ENCODE measurements at places on chromosomes 5 and 9.
A peak's percentile ranks its signal among the peaks of the same experiment; 100 is the strongest.

DNA sequence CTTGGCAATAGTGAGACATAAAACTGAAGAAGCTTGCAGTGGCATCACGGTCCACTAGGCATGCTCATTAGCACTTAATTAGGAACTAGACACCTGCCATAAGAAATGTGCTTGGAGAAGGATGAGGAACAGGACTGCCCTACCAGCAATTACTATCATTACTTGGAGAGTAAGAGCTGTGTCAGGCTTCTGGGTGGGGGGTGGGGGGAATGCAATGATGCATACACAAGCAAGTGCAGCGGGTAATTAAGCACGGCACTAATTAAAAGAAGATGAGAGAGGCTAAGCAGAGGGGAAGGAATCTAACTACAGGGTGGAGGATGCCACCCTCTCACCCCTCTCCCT lies 53.1 kb downstream of the TLE1 start:
- no peak for DNase-seq

DNA sequence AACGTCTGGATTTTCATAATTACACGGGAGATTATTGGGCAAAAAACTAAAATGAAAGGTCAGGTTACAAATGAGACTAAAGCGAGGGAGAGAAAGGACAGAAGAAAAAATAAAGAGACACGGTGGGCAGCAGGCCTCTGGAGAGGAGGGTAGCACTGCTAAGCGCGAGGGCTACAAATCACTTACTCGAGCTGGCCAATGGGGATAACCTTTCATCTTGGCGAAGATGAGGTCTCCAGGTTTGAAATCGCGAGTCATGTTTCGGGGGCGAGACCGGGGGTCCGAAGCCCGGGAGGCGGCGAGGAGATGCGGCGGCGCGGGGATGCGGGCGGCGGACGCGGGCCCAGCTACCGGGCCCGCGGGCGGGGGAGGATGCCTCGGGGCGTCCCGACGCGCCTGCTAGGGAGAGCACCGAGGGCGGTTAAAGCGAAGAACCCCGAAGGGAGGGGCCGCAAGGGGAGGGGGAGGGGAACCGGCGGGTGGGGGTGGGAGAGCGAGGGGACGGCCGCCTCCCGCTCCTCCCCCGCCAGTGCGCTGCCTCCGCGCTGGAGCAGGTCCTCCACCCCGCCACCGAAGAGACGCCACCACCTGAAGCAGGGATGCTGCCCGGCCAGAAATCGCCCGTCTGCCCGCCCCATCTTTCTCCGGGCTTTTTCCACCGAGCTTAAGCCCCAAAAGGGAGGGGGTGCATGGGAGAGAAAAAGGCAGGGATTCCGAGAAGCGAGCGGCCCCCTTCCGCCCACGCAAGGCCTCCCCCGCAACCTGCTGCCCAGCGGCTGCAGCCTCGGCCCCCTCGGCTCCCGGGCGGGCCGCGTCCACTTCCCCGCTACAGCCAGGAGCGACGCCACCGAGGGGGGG lies 610 bp downstream of the PSIP1 start:
- peak; percentile 17 for DNase-seq

- DNase-seq: no peak
Observed at GRCh38 chr5:89374144-89374784, 491.3 kb upstream of the MEF2C start.

GRCh38 chr5:10663489-10664179 lies 97.4 kb downstream of the DAP start:
- DNase-seq: peak; percentile 36

GRCh38 chr9:136509549-136509948 lies 26.7 kb upstream of the SEC16A start:
- no peak for DNase-seq

DNA sequence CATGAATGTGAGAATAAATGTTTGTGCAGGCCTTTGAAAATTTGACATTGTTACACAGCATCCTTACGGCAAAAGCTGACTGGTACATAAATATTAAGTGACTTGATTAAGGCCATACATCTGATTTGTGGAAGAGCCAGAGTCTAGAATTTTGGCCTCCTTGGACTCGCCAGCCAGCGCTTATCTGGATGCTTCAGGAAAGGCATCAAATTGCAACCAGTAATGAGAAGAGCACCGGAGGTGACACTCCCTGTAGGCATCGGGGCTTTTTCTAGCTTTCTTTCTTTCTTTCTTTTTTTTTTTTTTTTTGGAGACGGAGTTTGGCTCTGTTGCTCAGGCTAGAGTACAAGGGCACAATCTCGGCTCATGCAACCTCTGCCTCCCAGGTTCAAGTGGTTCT lies 13.2 kb upstream of the IER5L start:
- no peak for DNase-seq

DNA sequence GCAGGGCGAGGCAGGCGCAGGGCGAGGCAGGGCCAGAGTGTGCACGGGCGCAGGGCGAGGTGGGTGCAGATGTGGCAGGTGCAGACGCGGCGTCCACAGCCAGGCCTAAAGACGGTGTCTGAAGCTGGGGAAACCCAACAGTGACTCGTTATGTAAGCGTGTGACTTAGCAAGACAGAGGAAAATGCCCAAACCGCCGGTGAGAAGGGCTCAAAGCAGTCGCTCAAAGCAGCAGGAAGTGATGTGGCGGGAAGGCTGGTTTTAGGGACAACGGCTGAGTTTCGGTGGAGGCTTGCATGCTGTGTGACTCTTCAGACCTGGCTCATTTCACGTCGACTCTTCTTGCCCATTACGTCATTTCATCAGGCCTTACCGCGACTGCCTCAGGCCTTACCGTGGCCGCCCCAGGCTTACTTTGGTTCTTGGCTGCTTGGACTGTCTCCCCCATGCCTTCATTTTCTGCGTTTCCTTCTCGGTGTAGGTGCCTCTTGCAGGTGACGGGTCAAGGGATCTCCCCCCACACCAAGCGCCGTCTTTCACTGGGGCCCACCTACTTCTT lies 50.5 kb upstream of the EXOC3 start:
- DNase-seq: peak; percentile 80

- DNase-seq: no peak
Observed at GRCh38 chr9:110446171-110446570, 108.5 kb upstream of the TXNDC8 start.

- no peak for DNase-seq
Observed at GRCh38 chr5:134438721-134439123, 27.0 kb upstream of the CDKN2AIPNL start.

DNA sequence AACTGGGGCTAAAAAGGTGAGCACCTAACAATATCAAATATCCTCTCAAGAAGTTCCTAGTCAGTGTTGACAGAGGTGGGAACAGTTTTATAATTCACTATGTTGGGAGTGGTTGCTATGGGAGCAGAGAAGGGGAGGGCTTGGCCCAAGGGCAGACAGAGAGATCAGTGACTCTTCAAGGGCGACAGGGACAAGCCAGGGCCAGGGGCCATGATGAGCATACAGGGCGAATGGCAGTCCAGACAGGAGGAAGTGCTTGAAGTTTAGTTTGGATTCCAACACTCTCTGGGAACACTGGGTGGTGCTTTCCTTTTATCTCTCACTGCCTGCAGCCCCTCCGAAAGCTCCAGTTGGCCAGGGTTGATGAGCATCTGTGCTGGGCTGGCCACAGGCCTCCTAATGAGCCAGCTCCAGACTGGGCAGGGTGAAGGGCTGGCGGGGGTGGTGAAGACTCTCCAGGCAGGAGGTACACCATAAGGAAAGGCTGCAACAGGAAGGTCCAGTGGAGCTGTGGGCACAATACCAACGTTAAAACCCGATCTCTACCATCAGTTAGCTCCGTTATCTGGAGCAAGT lies 111.3 kb downstream of the TMEM174 start:
- no peak for DNase-seq

DNA sequence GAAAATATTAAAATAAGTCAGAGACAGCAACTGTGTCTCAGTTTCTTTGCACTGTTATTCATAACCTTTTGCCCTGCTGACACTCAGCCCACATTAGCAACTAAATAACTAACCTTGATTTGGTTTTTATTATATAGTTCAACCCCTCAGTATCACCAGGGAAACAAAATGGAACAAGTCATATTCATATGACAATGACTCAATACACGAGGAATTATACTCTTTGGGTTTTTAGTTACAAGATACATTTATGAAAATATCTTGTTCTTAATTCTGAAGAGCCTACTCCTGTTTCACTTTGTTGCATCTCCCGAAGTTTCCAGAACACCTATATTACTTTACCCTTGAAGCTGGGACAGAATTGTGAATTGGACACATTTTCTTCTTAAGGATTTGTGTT lies 845.4 kb downstream of the EFNA5 start:
- no peak for DNase-seq

DNA sequence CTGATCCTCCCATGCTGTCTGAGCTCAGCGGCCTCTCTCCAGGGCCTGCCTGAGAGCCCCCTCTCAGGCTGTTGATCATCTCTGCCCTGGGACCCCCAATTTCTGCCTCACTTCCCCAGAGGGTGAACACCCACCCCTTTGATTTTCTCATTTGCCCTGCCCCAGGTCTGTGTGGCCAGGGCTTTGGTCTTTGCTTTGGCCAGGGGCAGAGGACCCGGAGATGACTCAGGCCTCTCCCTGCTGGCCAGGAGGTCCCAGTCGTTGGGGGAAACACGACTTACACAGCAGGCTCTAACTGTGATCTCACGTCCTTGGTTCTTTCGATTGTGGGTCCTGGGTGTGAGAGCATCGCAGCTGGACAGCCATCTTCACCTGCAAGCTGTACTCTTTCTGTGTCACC lies 1.1 kb upstream of the ADAMTS2 start:
- DNase-seq: no peak

GRCh38 chr5:74816875-74817274 lies 49.3 kb downstream of the FAM169A start:
- DNase-seq: no peak

DNA sequence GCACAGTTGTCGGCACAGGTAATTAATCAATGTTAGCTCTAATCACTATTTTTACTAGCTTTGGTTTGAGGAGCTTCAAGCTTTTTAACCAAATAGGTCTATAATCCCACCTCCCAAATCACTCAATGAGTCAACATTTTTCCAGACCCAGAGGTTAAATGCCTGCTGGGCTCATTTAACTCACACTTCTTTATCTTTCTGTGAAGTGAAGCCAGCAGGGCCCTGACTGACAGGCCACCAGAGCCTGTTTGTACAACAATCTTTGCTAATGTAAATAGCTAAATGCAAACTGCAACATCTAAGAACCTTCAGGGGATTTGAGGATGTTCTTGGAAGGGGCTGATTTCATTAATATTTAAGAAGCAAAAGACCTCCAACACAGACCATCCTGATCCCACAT lies 98.4 kb upstream of the NREP start:
- no peak for DNase-seq

DNA sequence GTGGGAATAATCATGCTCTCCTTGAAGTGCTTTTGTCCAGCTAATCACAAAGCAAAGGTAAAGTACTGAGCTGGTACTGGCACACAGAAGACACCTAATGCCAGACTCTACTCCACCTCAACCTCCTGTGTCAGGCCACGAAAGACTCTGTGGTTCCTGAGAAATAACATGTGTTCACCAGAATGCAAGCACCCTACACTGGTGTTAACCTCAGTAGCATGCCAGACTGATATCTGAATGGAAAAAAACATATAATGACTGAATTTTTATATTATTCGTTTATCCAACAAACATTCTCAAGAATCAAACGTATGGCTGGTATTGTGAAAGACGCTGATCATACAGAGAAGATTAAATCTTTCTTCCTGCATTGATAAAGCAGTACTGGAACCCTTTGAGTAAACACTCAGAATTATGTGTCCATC lies 97.1 kb upstream of the IFNE start:
- DNase-seq: peak; percentile 44

GRCh38 chr9:112312139-112312538 lies 21.3 kb downstream of the PTBP3 start:
- DNase-seq: no peak

DNA sequence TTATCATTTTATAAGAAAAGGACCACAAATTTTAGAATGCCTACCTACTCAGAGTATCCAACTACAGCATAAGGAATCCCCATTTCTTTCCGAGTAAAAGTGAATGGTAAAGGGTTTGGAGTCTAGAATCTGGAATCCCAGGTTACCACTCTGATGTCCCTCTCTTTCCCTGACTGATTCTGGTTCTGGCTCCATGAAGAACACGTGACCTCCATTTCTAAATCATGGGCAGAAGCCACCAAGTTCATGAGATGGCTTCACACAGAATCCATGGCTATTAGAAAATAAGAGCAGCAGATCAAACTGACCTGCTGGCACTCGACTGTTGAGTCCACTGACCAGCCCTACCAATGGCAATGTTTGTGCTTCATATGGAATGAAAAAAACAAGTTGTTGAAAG lies 40.7 kb downstream of the PFDN1 start:
- no peak for DNase-seq

DNA sequence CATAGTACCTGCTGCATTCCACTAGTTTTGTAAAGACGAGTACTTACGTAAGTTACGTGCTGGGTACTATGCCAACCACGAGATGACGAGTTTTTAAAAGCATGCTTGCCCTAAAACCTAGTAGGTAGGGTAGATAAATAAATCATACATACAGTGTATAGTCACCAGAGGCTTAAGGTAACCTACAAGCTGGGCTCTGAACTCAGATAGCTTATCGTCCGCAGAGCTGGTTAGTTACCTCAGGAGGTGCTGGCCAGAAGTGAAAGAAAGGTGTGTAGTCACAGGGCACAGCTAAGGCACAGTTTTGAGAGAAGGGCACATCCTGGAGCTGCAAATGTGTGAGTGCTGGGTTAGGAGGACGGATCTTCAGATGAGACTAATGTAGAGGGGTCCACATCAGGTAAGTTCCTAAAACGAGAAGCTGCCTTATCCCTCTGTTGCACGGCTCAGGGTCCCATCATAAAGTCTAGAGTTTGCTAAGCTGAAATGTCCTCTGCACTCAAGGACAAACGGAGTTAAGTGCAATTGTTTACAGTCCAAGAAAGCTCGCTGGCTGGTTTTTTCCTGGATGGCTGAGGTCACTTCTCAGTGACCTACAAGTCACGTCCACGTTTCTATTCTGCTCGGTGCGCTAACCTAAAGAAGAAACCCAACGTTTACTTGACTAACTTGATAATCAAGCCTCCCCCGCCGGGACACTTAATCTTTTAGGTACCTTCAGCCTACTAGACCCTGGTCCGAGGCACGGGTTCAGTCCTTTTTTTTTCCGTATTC lies 1.1 kb upstream of the SNX24 start:
- no peak for DNase-seq

GRCh38 chr5:68353605-68354004 lies 138.0 kb downstream of the PIK3R1 start:
- DNase-seq: peak; percentile 49
